ENCODE measurements at places on chromosomes 5 and 9.

- no peak for DNase-seq
These were observed 1016.8 kb upstream of the DMAC1 start for GRCh38 chr9:8816361-8816760.

GRCh38 chr9:34049630-34050384 is 1.1 kb upstream of the UBAP2 start:
- no peak for DNase-seq

- peak; percentile 4 for DNase-seq
These were observed 41.3 kb downstream of the CFAP77 start for GRCh38 chr9:132451276-132451675.

- DNase-seq = no peak
These were observed 65.4 kb upstream of the STK32A start for GRCh38 chr5:147169399-147169798.

GRCh38 chr5:74394528-74394915 is 246.0 kb downstream of the ENC1 start:
- no peak for DNase-seq

- DNase-seq = no peak
These were observed 39.4 kb downstream of the MRPS27 start for GRCh38 chr5:72280581-72281069.

- no peak for DNase-seq
These were observed 184.6 kb upstream of the MAP1B start for GRCh38 chr5:71922584-71923106.
